Stimulated activated CD8-positive, alpha-beta memory T cell treated with anti-CD3 and anti-CD28 coated beads, Interleukin-4, amount 100 ng/mL, for 1 hour (primary cell): ENCODE measurements at places on chromosomes 5 and 9.
A peak's percentile ranks its signal among the peaks of the same experiment; 100 is the strongest.

- DNase-seq, result no peak
Measured at GRCh38 chr5:6220346-6221088, 157.8 kb downstream of the MED10 start.

DNA sequence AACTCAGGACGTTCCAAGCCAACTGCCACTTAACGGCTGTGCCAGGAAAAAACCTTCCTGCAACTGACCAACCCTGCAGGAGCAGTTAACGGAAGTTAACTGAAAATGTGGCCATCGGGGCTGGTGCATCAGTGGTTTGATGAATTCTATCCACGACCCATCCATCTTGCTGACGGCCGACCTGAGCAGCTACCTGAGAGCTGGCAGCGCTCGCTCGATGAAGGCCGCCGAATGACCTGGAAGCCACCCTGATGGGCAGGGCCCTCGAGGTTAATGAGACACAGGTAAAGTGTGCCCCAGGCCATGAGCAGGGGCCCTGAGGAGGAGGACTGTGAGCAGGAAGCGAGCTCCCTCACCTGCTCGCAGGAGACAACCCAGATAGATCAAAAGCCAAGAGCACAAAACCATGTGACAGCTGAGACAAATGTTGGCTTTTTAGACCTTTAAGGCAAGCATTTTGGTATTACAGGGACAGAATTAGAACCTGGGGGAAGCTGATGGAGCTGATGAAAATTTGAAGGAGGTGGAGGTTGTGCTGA is 35.3 kb upstream of the FLT4 start:
- no peak for DNase-seq

DNA sequence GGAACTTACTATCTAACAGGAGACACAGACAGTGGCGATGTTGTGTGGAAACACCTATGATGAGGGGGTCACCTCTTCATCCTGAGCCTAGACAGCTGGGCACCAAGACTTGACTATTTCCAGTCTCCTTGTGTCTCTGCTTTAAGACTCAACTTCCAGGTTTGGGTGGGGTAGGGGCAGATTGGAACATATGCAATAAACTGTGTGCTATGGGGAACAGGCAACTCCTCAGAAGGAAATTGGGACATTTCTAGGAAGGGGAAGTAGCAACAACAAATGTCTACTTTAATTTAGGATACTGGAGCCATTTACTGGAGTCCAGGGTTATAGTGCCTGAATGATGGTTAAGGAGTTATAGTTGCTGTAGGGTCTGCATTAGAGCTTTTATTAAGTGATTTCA is 57.3 kb downstream of the FGF18 start:
- no peak for DNase-seq

- DNase-seq, result no peak
Measured at GRCh38 chr9:71796100-71796767, 27.9 kb upstream of the CEMIP2 start.

DNA sequence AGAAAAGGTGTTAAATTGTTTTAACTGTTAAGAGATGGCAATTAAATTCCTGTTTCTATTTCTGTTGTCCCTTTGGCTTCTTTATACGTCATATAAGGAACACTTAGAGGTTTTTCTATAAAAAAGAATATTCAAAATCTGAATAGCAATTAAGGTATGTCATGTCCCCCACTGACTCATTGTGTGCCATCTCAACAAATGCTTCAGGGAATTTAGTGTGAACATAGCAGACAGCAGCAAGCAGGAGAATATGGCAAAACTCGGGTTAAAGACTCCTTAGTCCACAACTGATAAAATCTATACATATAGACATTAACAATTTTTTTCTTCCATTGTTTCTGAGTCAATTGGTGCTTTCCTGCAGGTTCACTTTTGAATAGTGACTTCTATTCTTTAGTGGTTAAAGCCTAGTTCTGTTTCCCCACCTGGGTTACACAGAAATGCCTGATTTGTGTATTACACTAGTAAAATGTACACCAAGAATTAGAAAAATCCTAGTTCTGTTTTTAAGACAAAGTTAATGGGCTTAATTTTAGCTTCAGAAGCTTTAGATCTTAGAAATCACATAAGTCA is 17.9 kb upstream of the RPS23 start:
- no peak for DNase-seq

GRCh38 chr5:78696637-78697036 is 48.1 kb upstream of the LHFPL2 start:
- no peak for DNase-seq

DNA sequence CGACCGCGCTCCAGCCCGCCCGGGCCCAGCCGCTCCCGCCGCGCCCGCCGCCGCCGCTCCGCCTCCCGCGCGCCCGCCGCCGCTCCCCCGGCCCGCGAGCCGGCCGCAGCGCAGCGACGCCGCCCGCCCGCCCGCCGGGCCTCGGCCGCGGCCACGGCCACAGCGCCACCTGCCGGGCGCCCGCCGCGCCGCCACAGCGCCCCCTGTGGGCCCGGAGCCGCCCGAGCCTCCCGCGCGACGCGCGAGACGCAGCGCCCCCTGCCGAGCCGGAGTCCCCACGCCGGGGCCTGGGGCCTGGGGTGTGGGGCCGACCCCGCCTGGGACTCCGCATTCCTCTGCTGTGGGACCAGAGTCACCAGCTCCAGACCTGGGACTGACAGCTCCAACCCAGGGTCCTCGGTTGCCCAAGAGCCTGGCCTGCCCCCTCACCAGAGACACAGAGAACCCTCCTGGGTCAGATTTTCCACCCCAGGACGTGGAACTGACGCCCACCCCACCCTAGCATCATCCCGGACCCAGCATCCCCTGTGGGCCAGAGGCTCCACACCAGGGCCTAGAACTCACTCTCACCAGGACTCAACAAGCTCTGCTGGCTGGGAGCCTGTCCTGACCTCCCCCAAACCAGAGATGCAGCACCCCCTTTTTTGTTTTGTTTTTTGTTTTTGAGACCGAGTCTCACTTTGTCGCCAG is at the start of gene RAPGEF1:
Gene RAPGEF1 (minus strand): TSS at position 118 of the 690 bp plus-strand sequence. CDS start 246 bp downstream, outside the sequence.
- peak; percentile 66 for DNase-seq

DNA sequence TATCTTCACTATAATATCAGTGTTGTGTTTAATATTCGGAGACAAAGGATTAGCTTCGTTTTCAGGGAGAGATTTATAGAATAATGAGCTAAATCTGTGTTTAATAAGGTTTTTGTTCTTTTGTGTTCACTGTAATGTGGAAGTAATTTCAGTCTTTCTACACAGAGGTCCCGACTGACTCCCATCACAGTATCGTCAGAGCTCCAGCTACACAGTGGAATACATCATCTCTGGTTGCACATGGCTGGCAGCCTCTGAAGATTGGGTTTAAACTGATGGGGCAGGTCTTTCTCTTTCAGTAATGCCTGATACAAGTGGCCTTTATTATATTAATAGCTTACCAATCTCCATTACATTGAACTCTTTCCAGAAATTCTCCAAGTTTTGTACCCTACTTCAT is 736.7 kb upstream of the RIOK2 start:
- DNase-seq, result no peak

DNA sequence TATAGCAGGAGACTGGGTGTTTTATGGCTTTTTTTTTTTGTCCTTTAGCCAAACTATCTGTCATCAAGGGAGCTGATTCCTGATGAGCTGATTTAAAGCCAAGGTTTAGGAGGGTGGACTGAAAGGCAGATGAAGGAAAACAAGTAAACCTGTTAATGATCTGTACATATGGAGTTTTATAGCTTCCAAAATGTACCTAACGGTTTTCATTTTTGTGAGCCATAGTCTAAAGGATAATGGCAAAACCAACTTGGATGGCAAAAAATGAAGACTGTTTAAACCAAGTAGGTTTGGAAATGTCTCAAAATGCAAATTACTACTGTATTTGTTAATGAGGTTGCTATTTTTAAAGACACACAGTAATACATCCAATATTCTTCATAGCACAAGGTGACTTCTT is 281.5 kb downstream of the YTHDC2 start:
- no peak for DNase-seq

- no peak for DNase-seq
Measured at GRCh38 chr5:84790406-84790805, 405.7 kb upstream of the EDIL3 start.

GRCh38 chr5:153489611-153490010 is 859 bp upstream of the GRIA1 start:
- DNase-seq, result no peak

DNA sequence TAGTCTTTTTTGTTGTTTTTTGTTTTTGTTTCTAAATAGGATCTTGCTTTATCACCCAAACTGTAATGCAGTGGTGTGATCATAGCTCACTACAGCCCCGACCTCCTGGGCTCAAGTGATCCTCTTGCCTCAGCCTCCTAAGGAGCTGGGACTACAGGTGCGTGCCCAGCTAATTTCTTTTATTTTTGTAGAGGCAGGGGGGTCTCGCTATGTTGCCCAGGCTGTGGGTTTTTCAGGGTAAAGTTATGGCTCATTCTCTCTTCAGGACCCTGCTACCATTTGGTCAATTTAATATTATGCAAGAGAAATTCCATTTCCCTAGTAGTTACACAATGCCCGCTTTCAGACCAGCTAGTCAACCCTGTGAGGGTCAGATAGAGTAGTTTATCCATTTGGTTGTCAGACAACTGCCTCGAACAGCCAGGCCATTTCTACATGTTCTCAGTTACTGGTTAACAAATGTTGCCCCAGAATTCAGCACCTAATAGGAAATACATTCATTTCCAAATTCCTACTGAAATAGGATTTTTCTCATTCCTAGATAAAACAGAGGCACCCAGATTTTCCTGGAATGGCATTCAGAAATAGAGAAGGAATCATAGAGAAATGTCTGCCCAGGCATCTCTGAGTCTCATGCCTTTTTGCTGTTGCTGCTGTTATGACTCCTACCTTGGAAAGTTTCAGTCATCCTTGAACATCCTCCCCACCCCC is 6.4 kb upstream of the GLIS3 start:
- DNase-seq, result no peak

DNA sequence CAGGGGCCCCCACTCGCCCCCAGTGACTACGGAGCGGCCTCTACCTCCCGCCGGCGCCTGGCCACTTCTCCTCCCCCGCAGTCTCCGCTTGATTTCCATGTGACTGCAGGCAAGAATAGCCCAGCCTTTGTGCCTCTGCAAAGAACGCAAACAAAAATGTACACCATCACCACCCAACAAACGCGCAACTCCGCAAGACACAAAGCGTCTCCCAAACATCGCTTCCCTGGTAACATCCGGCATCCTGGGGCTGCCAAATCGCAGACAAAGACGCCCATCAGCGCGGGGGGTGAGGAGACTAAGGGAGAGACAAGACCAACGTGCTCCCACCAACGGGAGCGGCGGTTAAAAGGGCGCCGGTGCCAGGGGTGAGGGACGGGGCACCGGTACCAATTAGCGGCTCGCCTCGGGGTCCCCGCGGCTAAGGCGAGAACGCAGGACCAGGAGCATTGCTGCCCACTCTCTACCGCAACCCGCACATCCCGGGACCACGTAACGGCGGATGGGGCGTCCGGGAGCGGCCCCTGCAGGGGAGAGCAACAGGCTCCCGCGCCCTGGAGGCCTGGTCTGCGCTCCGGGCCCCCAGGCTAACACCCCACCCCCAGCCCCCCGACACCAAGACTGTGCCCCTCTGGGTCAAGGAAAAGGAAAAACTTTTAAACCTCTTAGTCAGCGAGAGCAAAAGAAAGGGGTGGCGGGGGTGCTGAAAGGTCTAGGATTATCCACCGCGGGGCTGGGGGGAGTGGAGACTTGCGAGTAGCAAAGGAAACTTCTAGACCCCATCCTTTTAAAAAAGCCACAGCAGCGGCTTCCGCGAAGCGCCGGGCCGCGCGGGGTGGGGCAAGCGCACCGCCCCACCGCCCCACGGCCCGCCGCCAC is 885 bp downstream of the MPDZ start:
- DNase-seq, result no peak

GRCh38 chr9:116420993-116421538 is 266.0 kb upstream of the TRIM32 start:
- no peak for DNase-seq

DNA sequence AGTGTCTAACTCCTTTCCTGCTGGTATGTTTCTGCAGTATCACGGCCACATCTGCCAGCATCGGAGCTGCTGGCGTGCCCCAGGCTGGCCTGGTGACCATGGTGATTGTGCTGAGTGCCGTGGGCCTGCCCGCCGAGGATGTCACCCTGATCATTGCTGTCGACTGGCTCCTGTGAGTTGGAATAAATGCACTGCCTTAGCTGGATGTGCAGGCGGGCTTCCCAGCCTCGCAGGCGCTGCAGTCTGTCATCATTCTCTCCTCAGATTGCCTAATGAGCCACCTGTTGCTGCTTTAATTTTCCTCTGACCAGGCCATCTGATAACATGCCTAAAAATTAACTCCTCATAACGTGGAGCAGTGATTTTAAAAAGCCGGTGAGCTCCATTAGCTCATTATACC is 79.1 kb upstream of the PLPP6 start:
- no peak for DNase-seq

DNA sequence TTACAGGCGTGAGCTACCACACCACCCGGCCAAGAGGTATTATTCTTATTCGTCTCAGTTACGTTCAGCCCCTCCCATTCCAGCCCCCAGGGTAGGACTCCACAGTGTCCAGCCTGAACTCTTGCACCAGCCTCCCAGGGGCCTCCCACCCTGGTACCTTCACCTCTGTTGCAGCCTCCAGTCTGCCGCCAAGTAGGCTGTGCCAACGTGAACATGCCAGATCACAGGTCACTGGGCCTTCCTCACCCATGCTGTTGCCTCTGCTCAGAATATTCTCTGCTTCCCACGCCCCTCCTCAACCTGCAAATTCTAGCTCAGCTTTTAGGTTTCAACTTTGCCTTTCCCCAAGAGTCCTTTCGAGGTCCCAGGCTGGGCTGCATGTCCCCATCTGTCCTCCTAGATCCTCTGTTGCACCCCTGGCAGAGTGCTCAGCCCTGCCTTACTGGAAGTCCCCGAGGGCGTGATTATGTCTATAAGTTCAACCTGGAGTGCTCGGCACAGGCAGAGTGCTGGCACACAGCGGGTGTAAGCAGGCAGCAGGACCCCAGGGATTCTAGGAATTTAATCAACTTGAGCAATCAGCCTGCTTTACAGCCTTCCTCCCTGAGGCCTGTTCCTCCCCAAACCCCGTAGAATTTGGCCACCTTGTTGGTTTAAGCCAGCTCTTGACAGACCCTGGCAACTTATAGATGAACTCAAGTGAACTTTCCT is 13.1 kb upstream of the STXBP1 start:
- DNase-seq, result no peak

GRCh38 chr5:40416098-40416497 is 263.6 kb upstream of the PTGER4 start:
- no peak for DNase-seq

DNA sequence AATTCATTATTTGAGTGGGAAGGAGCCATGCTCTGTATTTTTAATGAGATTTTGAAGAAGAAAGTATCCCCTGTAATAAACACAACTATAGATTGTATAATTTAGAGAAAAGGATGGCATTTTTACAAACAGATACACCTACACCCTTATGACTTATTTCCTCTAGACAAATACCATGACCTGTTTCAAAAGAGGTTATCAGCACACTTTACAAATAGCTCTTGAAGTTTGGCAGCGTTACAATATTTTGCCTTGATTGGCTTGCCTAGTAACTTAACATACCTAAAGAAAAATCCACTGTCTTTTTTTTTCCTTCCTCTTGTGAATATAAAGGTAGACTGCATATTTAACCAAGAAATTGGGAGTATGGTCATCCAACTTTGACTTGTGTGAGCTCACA is 28.5 kb upstream of the CETN3 start:
- no peak for DNase-seq
